ACHN (cell line): ENCODE measurements at places on chromosomes 5 and 9.

DNA sequence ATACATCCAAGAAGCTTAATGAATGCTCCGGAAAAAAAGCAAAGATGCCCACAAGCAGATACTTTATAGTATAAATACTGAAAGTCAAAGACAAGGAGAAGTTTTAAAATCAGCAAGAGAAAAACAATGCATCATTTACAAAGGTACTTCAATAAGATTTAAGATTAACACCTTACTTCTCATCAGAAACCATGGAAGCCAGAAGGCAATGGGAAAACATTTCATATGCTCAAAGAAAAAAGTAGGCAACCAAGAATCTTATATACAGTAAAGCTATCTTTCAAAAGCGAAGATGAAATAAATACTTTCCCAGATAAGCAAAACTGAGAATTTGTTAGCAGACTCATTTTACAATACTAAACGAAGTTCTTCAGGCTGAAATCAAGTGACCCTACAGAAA, 51.1 kb downstream of the ABHD17B start:
- peak; percentile 16 for DNase-seq

DNA sequence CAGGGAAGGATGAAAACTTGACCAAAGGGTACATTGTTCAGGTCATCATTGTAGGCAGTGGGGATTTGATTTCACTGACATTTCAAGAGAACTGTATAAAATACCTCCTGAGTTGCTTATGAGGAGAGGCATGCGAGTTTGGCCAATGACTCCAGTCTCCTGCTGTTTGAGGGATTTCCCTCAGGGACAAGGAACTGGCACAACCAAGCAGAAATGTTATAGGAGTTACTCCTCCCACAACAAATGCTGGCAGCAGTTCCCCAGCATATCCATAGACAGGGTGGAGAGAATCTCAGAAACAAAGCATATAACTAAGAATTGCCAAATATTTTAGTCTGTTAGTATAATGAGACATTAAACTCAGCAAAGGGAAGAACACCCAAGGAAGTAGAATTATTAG, 47.2 kb upstream of the FBXL7 start:
- no peak for DNase-seq

- peak; percentile 53 for DNase-seq
Measured at GRCh38 chr5:54700986-54701578, 183.5 kb downstream of the SNX18 start.

DNA sequence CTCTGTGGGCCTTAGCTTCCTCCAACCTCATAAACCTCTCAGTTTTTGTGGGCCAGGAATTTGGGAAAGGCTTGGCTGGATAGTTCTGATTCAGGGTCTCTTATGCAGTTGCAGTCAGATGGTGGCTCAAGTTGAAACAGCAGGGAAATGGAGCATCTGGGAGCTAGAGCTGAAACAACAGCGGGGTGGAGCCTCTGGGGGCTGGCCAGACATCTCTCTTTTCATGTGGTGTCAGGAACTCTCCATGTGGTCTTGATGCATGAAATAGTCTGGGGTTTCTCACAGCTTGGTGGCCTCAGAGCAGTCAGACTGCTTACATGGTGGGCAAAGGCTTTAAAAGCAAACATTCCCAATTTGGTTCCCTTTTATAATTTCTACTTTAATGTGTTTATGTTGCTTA, 13.5 kb downstream of the ZNF346 start:
- no peak for DNase-seq

DNA sequence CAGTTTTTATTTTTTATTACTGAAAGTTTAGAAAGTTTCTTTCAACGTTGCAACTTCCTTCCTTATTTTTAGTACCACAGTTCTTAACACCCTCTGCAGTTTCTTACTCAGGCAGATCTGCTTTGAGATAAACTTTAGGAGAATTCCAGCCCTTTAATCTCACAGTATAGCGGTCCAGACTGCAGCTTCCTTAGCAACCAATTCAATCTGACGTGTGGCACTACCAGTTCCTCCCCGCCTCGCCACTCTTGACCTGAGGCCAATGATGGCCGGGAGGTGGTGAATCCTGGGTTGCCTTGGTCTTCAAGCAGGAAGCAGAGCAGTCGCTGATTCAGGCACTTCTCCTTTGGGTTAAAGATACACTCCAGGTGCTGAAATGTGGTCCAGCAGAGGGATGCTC, 334.3 kb upstream of the TRPC7 start:
- no peak for DNase-seq
